GM13976 (cell line): ENCODE measurements at places on chromosomes 12 and 14.

DNA sequence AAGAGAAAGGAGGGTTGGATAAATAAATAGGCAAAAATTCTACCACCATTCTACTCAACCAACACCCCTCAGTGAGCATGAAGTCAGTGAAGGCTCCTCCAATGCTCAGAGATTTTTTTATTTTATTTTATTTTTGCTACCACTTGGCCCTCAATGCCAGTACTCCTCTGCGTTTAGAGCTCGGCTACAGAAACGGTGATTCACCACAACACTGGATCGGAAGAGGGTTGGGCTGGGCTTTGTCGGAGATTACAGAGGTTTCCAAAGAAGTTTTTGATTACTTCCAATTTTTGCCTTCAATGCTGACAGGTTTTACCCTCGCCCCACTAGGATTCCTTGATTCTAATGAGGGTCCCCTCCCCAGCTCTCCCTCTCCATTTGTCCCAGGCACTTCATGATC is 1027.2 kb upstream of the TMEM132C start:
- DNase-seq = no peak

DNA sequence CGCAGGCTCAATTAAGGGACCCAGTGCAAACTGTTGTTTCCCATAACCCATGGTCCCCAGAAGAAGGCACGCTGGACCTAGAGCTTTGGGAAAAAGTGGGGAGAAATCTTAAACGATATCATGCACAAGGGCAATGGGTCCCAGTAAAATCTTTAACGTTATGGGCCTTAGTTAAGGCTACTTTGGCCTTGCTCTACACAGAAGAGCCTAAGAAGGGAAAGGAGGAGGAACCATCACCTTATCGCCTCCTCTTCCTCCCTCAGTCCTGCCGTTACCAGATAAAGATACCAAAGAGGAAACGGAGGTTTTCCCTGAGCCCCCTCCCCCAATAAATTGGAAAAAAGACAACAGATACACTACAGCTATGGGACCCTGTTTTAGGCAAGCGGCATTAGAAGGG is 116.9 kb downstream of the PPHLN1 start:
- no peak for DNase-seq

GRCh38 chr14:69287098-69288010 is 27.4 kb downstream of the GALNT16 start:
- no peak for DNase-seq

DNA sequence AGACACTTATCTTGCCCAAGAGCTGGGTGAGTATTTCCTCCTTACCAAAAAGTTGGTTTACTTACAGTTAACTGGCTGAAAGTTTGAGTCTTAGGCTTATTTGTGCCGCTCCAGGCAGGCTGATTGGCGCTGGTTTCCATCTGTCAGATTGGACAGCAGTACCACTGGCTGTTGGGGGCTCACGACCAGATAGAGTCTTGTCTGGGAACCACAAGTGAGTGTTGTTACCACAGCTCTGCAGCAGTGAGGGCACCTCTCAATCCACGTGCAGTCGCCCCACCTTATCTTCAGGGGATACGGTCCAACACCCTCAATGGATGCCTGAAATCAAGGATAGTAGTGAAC is 58.9 kb downstream of the DDX51 start:
- no peak for DNase-seq

- DNase-seq = no peak
Measured at GRCh38 chr14:90546767-90547166, 149.9 kb downstream of the CALM1 start.
